Left kidney (tissue), 8 donors: ENCODE measurements at places on chromosomes 7 and 10.

DNA sequence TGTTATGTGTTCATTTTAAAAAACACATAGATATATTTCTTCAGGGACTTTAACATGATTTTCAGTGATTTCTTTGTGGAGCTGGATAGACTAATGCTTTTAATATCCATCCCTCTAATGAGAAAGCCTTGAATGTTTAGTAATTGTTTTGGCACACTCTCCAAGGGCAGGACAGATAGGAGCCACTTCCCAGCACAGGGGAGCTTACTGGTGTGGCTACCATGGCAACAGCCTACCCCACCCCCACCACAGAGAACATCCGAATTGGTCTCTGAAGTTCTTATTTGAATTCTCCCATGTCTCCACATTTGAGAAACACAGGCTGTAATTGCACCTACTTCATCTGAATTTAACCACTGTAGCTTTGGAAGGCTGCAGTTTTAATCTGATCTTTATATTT lies 87.7 kb downstream of the PRKG1 start:
- DNase-seq: no peak

DNA sequence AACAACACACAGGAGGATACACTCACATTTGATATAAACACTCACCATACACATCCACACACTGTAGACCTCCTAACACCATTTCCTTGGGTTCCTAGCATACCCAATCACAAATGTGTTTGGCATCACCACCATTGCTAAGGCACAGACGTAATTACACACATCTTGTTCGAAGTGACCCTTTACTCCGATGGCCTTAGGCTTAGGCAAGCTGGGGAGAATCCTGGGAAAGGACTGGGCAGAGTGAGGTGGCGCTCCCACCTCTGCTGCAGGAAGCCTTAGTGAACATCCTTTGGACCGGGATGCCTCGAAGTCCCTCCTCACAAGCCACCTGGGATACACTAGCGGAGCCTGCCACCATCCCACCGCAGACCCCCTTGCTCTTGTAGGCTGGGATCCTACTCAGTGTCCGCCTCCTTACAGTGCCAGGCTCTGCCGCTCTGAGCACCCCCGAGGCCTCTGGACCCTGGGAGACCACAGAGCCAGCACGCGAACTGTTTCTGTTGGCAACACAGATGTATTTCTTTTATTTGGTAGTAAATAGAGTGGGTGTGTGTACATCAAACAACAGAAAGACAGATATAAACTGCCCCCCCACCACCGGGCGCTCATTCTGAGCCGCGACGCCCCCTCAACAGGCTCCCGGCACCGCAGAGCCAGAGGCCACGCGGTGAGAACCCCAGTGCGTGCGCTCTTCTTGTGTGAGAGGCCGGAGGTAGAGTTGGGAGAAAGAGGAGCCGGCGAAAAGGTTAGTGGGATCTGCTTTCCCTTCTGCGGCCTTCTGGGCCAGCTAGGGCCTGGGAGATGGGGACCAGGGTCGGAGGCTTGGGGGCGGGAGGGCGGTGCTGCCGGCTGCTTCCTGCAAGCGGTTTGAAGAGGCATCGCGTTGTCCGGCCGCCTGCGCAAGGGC lies 5.9 kb upstream of the HMX2 start:
- DNase-seq: no peak

GRCh38 chr10:5776136-5776880 lies 36.9 kb downstream of the GDI2 start:
- no peak for DNase-seq

- no peak for DNase-seq
Measured at GRCh38 chr7:12013983-12014382, 182.0 kb upstream of the THSD7A start.

- no peak for DNase-seq
Measured at GRCh38 chr10:71837098-71837827, 13.8 kb downstream of the PSAP start.

GRCh38 chr7:65974191-65974801 lies 7.7 kb downstream of the GUSB start:
- no peak for DNase-seq

DNA sequence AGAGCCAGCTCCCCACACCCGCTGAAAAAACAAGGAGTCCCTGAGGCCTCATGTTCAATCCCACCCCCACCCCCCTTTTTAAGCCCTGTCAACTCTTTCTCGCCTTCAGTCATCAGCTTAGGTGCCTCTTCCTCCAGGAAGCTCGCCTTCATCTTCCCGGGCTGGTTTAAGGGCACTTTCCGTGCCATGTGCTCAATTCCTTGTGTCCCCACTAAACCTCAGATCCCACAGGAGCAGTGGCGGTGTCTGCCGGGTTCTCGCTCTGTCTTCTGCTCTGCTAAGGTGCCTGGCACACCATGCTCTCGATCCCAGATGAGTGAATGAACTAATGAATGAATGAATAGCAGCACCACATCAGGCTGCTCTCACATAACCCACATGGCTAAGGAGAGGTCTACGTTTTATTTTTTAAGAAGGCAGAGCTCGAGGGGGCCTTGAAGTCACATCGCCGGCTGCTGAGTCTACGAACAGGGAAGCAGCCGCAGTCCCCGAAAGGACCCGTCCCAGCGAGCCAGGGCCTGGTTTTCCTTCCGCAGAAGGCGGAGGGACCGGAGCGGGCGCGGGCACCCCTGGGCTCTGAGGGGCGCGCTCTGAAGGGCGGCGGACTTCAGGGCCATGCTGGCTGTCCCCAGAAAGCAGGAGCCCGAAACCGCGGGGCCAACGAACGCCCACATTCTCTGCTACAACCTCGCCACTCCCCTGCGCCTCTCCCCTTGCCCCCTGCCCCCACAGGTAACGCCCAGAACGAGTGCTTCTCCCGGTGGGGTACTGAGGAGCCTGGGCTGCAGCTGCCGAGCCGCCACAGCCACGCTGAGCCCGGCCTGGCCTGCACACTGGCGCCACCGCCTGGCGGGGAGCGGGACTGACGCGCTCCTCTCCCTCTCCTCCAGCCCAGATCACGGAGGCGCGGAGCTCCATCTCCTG lies 73.4 kb upstream of the KCNMA1 start:
- DNase-seq: peak; percentile 56

- no peak for DNase-seq
Measured at GRCh38 chr7:1651891-1652290, 18.2 kb upstream of the ELFN1 start.

DNA sequence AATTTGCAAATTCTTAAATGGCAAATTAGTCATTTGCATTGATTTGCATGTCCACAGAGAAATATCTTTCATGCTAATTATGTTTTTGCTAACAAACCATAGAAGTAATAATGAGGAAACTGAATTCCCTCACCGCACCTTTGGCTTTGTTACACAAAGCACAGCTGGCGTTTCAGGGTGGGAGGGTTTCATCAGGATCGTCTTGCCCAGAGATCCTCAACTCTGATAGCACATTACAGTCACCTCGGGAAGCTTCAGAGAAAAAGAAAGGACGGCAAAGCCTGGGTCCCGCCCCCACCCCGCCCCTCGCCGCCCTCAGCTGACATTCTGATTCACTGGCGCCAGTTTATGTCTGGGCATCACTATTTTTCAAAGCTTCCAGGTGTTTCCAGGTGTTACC lies 119.4 kb downstream of the PTPRN2 start:
- no peak for DNase-seq

GRCh38 chr10:129941199-129942018 lies 22.7 kb downstream of the EBF3 start:
- DNase-seq: peak; percentile 10

DNA sequence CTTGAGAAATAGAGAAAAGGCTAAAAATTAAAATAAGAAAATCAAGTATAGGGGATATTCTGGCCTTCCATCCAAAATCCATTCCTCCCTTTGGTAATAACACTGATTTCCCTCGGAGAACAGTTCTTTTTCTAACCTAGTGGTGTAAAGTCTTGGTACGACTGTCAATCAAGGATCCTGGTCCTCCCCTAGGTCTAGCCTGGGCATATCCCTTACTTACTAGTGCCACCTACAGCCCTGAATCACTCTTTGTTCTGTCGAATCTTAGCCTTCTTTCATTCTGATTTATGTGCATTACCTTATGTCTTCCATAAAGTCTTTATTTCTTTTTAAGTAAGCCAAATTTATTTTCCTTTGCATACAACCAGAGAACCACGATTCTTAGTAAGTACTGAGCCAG lies 298.7 kb upstream of the LRRTM3 start:
- no peak for DNase-seq

DNA sequence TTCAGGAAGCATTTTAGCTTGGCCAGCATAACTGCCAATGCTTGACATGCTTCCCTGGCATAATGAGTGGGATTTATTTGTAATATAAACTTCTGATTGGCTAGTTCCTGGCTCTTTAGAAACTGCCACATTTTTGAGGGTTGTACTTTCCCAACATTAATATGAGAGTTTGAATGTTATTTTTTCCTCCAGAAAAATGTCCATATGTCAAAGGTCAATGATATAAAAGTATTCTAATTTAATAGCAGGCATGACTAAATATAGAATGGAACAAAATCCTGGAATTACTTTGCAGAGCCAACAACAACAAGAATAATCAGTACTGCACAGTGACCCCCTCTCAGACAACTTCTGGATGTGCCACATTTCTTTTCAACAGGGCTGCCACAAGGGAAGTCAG lies 352.6 kb downstream of the PRPF18 start:
- no peak for DNase-seq

- DNase-seq: no peak
Measured at GRCh38 chr10:89490596-89491335, 44.6 kb downstream of the SLC16A12 start.

GRCh38 chr7:25859412-25860274 lies 292.4 kb upstream of the NFE2L3 start:
- no peak for DNase-seq

GRCh38 chr10:42304341-42304740 lies 334.0 kb downstream of the ZNF33B start:
- DNase-seq: no peak

- no peak for DNase-seq
Measured at GRCh38 chr10:63346015-63346441, 119.7 kb downstream of the JMJD1C start.

- peak; percentile 68 for DNase-seq
Measured at GRCh38 chr7:25216837-25217236, 11.4 kb downstream of the NPVF start.

DNA sequence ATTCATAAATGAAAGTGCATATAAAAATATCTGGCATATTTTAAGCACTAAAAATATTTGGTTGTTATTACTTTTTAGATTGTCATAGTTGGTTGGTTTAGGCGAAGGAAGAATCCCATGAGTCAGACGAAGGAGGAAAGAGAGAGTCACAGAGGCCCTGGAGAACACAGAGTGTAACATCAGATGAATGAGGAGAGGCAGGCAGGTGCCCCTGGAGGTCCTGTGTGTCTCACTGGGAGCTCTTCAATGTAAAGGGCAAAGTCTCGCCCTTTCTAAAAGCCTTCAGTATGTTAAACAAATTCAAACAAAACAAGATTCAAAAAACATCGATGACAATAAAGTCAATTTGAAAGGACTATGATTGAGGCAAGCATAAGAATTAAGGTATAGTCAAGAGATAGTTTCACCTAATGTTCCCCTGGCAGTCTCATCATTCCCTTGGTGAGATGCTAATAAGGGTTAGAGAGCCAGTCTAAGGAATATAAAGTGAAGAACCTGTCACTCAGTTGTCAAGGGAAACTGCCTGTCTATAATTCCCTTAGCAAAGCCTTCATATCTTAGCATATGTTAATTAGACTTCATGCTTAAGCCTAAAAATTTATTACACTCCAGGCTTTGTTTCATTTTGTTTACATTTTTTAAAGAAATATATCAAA lies 194.3 kb downstream of the TPK1 start:
- DNase-seq: no peak

DNA sequence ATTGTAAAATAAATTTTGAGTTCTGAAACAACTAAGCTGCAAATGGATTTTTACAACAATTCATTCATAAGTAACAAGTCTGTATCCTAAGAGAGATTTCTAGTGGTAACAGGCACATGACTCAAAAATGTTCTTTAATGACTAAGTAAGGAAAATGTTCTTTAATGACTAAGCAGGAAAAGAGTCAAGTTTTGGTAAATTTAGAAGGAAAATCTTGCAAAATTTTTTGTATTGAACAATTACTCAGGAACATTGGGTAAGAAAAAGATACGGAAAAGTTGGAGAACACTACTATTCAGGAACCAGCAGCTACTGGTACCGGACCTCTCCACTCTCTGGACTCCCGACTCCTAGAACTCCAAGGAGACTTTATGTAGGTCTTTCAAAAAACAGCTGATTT lies 33.5 kb downstream of the HYCC1 start:
- no peak for DNase-seq
